HCT116 (cell line): ENCODE measurements at places on chromosomes 2 and 18.

GRCh38 chr2:238615187-238615586, 188.5 kb downstream of the ASB1 start:
- DNase-seq = no peak

DNA sequence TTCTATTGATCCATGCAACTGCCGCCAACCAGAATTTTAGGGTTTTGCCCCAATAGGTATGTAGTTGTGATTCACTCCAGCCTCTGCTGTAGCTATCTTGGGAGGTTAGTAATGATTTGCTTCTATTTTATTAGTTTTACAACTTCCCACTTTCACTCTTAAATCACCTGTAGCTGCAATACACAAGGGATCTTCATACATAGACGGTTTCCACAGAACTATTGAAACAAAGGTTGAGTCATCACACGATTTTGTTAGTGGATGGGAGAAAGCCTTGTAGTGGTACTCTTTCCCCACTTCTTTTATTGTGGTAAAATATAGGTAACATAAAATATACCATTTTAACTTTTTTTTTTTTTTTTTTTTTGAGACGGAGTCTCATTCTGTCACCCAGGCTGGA, 104.2 kb upstream of the SPRED2 start:
- no peak for DNase-seq

DNA sequence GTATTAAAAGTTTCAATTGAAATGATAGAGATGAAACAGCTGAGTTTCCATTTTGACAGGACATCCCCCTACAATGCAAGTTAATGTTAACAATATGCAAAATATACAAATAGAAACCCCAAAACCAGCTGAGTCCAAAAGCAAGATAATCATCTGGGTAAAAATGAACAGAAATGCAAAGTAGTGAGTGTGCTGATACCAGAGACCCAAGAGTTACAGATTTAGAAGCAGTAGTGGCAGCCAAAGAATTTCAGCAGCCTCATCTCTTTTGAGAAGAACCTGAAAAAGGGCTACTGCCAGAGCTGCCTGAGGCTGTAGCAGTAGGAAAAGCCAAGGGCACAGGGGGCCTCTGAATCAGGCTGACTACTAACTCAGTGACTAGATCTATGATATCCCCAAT, 82.6 kb downstream of the THADA start:
- no peak for DNase-seq

GRCh38 chr2:23285091-23285800, 99.7 kb upstream of the KLHL29 start:
- no peak for DNase-seq

DNA sequence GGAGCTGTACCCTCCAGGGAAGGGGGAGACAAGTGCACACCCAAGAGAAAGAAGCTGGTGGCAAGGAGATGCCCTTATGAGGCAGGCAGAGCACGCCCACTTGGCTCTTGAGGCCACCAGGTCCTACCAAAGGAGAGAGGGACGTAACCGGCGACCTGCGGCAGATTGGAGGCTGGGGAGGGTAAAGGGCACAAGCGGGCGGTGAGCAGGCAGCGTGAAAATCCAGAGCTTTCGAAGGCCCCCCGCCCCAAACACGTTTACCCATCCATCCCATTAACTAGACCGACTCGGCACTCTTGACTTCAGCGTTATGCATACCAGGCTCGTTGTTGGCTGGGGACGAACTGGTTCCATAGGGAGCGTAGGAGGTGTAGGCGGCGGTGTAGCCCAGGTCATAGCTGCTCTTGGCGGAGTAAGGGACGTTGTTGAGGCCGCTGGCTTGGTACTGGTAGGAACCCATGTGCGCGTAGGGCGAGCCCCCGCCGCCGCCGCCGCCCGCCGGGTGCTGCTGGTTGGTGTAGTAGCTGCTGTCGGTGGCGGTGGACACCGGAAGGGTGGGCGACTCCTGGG, 794 bp downstream of the DLX2 start:
- DNase-seq = no peak

DNA sequence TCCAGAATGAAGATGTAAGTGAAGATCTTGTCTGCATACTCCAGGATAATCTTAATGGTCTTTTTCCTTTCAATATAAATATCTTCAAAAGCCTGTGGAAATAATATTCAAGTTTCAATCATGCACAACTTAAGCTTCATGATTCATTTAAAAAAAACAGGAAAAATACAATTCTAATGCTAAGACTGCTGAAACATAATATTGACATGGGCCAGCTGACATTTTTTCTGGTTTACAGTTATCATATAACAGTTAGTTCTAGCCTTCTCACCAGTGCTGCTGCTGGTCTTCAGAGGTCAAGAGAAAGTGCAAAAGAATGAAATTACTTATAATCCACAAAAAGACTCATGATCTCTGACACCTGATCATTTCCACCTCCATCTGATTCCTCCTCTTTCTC, 110.4 kb upstream of the SCN1A start:
- DNase-seq = no peak

DNA sequence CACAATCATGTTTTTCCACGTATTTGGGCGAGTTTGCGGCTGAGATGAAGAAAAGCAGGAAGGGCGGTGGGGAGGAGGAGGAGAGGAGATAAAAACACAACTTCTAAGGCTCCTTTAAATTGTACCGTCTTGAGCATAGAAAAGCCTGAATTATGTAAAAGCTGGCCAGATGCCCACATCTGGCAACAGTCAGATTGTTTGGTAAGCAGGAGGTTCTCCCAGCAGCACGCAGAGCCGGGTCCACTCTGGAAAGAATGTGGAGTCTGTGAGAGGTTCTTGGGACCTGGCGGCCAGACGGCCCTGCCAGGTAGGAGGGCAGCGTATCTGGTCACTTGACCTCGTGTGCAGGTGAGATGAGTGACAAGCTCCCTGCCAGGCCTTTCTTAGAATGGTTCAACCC, 215.3 kb upstream of the APCDD1 start:
- no peak for DNase-seq

DNA sequence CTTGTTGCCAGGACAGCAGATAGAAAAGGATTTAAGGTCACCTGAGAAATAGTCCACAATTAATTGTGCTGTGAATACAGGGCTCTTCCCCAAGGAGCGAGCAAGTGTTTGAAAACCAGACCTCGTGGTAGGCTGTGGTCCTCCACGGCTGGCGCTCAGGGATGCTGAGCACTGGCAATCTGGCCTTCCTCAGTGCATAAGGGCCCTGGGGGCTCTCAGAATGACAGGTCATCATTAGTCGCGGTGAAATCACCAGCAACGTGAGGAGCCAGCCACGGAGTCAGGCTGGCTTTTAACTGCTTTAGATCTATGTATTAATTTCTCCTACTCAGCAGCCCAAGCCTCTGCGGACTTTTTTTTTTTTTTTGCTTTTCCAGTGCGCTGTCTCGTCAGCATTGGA, 148.5 kb downstream of the FHOD3 start:
- DNase-seq = no peak

GRCh38 chr18:24791751-24792545, 331.5 kb downstream of the HRH4 start:
- DNase-seq = no peak

- DNase-seq = peak; percentile 12
Observed at GRCh38 chr18:76306685-76307292, 188.3 kb downstream of the ZNF516 start.

GRCh38 chr2:148914463-148914862, 39.4 kb downstream of the KIF5C start:
- no peak for DNase-seq

GRCh38 chr2:234964631-234965461, 13.0 kb downstream of the SH3BP4 start:
- DNase-seq = peak; percentile 48
